ENCODE measurements at places on chromosomes 3 and 15.

DNA sequence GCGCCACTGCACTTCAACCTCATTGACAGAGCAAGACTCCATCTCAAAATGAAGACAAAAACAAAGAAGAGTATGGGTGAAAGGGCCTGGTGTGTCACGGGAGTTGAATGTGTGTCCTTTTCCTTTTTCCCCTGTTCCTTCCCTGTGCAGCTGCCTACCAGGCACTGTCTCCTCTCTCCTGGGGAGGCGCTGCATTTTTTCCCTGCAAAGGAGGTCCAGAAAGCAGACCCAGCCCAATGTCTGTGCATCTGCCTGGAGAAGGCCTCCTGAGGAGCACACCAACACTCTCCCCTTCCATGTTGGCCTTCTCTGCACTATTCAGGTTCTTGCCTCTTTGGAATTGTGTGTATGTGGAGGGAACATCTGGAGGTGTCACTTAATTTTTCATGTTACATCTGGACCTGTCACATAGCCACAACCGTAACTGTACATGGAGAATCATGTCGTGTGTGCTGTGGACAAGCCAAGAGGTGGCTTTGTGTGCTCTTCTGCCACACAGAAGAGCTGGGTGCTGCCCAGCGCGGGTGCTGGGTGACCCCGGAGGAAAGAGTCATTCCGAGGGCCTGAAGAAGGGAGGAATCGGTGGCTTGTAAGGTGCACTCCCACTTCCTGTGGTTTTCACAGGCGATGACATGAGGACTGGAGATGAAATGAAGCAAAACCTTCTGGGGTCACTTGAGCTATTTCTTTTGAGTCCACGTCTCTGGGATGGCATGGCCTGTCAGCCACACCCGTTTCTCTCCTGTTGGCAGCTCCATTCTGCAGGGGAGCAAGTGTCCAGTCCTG, 46.5 kb upstream of the CGNL1 start:
- H3K27me3 ChIP-seq = peaks cover 10% of the 10 kb centered on the region
- peaks cover 15% of the 10 kb centered on the region for H3K4me1 ChIP-seq
- no peak overlapping the region for H3K4me3 ChIP-seq
- no peaks in the 10 kb centered on the region for H3K36me3 ChIP-seq
- DNase-seq = no peak
- H3K27ac ChIP-seq = no peak overlapping the region

- H3K4me3 ChIP-seq = peak overlapping the region; percentile 52
- peak; percentile 14 for DNase-seq
- H3K4me1 ChIP-seq = peaks cover 35% of the 10 kb centered on the region
- H3K27me3 ChIP-seq = no peaks in the 10 kb centered on the region
- peak overlapping the region; percentile 61 for H3K27ac ChIP-seq
- no peaks in the 10 kb centered on the region for H3K36me3 ChIP-seq
These were observed 23.0 kb downstream of the BUB1B start for GRCh38 chr15:40183636-40184463.

- H3K27ac ChIP-seq = no peak overlapping the region
- H3K4me3 ChIP-seq = no peak overlapping the region
- no peaks in the 10 kb centered on the region for H3K4me1 ChIP-seq
- H3K36me3 ChIP-seq = no peaks in the 10 kb centered on the region
- peaks cover 9% of the 10 kb centered on the region for H3K27me3 ChIP-seq
- no peak for DNase-seq
These were observed 136.0 kb upstream of the RAP2B start for GRCh38 chr3:153026026-153026425.

DNA sequence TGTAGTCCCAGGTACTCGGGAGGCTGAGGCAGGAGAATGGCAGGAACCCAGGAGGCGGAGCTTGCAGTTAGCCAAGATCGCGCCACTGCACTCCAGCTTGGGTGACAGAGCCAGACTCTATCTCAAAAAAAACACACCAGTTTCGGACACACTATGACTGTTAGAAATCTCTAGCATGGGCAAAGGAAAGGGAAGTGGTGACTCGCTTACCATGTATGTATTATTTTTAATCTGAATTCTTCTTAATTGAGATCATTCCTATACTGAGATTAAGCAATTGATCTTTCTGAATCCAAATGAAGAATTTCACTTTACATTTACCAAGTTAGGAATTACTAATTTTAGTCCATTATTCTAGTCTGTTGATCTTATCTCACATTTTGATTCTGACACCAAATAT, 459.2 kb upstream of the ALCAM start:
- no peaks in the 10 kb centered on the region for H3K36me3 ChIP-seq
- H3K27ac ChIP-seq = no peak overlapping the region
- no peak overlapping the region for H3K4me3 ChIP-seq
- no peaks in the 10 kb centered on the region for H3K27me3 ChIP-seq
- no peak for DNase-seq
